Activated CD8-positive, alpha-beta memory T cell treated with anti-CD3 and anti-CD28 coated beads for 24 hours (primary cell): ENCODE measurements at places on chromosomes 12 and 14.
A peak's percentile ranks its signal among the peaks of the same experiment; 100 is the strongest.

DNA sequence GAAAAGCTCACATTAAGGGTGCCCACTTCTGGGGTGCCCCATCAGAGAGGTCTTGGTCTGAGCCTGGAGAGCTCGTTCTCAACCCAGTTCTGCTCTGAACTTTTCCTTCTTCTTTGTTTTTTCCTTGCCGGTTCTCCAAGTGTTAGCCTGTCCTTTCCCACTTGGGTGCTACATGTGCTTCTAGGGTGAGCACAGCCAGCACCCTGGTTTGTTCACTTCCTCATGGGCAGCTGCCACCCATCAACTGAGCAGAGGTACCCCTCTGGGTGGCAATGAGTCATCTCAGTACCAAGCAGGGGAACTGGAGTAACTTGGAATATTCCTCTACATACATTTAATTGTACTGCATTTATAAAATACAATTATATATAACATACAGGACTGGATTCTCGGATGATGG, 3.9 kb upstream of the SYNE3 start:
- no peak for DNase-seq

GRCh38 chr12:125263385-125263784, 198.2 kb downstream of the AACS start:
- DNase-seq: no peak

DNA sequence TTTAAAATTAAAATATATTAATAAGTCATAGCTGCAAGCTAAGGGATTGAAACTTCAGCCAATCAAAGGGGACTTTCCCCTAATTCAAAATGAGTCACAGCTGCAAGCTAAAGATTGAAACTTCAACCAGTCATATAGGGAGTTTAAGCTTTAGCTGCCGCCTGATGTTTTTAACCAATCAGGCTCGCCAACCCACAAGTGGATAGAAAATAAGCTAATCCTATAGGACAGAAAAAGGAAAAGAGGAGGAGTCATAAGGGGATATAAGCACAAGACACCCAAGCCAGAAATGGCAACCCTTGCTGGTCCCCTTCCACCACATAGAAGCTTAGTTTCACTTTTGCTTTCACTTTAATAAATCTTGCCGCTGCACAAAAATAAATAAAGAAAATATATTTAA, 1154.6 kb downstream of the GALC start:
- DNase-seq: no peak

- DNase-seq: no peak
These were observed 215.0 kb upstream of the EEA1 start for GRCh38 chr12:93144109-93144508.

DNA sequence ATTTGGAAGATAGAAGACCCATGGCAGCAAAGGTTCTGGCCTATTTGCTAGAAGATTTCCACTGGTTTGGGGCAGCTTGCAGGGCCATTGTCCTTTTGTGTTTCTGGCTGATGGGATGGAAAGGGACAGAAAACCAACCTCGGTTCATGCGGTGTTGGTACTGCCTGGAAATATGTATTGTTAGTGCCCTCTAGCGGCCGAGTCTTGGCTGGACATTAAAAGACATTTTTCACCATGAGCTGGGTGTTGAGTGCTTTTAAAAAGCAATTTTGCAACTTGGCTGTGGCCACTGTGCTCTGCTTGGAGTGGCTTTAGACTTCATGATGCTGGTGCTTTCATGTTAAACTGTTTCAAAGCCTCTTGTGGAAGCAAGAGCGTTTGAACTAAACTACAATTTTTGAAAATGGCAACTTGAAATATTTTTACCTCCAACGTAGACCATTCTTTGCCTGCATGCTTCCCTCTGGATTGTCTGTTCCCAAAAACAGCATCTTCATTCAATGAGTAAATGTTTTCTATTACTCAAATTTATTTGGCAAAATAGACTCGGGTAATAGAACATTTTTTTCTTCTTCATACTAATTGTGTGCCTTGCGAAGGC, 102.7 kb upstream of the TBX5 start:
- DNase-seq: peak; percentile 77

- no peak for DNase-seq
These were observed 119.1 kb downstream of the ITPR2 start for GRCh38 chr12:26713885-26714383.

DNA sequence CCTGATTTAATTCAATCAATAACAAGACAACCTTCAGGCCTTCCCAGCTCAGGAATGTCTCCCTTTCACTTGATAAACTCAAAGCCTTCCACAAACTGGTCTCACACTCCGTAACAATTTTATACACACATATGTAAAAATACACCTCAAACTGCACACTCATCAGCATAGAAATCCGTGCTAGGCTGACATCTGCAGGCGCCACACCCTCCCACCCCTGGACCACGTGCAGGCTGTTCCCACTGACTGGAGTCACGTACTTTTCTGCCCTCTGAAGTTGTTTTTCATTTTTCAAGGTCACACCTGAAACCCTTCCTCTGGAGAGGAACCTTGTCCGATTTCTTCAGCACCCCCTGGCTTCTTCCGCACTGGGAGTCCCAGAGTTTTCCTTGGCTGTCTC, 27.6 kb downstream of the FBXO21 start:
- DNase-seq: no peak

DNA sequence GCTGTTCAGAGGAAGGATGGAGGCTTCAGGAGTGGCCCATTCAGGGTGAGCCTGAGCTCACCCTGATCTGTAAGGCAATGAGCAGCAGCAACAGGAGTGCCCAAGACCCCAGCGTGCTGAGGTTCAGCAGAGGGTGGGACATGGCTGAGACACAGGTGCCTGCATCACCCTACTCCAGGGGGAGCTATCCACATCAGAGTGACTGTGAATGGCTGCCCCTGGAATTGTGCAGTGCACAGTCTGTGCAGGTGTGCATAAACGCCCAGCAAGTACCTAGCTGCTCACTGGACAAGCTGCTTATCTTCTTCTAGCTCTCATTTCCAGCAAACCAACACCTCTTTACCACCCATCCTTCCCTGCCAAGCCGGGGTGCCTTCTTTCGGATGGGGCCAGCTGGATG, 140.6 kb upstream of the PRMT8 start:
- DNase-seq: no peak

DNA sequence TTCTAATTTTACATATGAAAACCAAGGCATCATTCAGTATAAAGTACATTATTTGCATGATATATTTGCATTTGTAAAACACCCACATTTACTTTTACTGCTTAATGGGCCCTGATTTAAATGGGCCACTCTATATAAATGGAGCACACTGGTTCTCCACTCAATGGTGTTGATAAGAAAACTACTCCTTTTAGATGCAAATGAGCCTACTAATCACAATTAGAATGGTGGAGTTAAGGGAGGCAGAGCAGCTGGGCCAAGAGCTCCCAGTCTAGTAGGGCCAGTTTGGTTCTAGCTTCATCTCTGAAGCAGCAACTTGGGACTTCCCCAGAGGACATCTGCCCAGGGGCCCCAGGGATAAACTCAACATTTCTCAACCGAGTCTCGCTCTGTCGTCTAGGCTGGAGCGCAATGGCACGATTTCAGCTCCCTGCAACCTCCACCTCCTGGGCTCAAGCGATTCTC, 120.7 kb downstream of the FOXN3 start:
- DNase-seq: no peak

GRCh38 chr12:74365178-74365964, 172.3 kb upstream of the ATXN7L3B start:
- DNase-seq: no peak

GRCh38 chr12:20695232-20695631, at the start of gene SLCO1C1:
SLCO1C1 (plus strand) TSS chr12:20695332; CDS start chr12:20699577, 4,245 bp downstream.
- no peak for DNase-seq

- DNase-seq: peak; percentile 95
These were observed 20.2 kb downstream of the KRT8 start for GRCh38 chr12:52884526-52885293.

DNA sequence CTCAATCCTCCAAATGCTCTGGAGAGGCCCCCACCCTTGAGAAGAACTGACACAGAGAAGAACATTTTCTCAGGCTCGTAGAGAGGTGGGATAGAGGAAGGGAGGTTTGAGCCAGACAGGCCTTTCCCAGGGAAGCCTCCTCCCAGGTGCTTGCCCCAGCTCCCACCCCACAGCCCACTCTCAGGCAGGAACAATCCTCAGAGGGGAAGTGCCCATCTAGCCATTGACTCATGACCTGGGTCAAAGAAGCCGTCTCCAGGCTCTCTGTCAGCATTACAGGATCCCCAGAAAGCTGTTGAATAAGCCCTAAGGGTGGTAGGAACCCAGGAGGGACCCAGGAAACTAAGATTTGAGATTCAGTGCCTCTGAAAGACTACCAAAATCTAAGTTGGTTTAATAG, 3.8 kb downstream of the AQP6 start:
- DNase-seq: no peak

- DNase-seq: no peak
These were observed 220.3 kb upstream of the FKBP4 start for GRCh38 chr12:2574355-2574935.

DNA sequence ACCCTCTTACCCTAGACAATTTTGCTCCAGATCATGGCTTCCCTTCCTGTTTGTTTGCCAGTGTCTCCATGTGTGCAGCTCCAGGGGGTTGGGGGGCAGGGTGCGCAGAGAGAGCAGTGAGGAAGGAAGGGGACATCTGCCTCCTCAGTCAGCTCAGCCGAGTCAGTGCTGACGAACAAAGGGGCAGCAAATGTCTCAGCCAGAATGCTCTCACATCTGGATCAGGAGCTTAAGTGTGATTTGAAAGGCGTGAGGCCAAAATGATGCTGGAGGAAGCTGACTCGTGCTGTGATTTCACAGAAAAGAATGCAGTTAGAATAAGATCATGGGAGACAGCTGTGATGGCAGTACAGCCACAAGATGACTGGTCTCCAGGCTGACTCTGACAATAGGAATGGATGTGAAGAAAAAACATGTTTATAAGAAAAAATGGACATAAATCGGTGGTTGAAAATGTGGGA, 27.1 kb upstream of the CDK17 start:
- DNase-seq: no peak

- DNase-seq: no peak
These were observed 15.2 kb upstream of the MYL2 start for GRCh38 chr12:110935588-110935987.

GRCh38 chr14:56120091-56120691, 2.0 kb downstream of the PELI2 start:
- DNase-seq: no peak

DNA sequence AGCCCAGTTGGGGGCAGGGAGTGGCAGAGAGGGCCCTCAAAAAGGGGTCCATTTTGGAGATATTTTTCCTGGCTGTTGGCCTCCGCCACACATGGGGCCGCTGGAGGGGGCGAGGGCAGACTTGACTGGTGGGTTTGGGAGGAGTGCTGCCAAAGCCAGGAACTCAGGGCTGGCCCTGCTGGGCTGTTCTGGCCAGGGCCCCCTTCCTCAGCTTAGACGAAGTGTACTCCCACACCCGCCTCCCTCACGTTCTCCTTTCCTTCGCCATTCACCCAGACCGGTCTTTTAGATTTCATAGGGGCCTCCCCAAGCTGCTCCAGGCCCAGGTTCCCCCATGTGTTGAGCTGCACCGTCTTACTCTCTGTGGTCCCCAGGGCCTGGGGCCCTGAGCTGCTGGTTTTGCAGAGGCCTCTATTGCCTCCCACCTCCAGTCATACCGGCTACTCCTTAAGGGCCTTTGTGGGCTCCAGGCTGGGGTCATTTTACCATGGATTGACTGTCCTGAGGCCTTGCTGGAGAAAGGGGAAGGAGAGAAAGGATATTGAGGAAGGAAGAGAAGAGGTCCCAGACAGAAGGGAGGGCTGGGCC, 1.3 kb downstream of the KRT7 start:
- DNase-seq: no peak

DNA sequence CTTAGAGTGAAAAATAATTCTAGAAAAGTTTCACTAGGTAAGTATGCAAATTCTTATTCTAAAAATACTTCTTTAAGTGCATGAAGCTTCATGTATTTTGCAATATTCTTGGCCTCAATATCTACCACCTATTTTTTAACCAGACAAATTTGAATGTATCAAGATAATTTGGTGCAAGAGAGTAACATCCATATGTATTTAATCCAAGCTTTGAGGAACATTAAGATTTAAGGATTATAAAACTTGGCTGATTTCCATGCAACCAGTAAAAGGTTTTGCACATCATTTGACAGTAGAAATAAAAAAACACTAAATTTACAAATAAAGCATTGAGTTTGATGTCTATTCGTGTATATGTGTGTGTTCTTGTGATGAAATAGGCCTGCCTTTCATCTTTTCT, 7.7 kb downstream of the LUM start:
- DNase-seq: no peak

- peak; percentile 28 for DNase-seq
These were observed 172.9 kb downstream of the ZFP36L1 start for GRCh38 chr14:68619790-68620574.

DNA sequence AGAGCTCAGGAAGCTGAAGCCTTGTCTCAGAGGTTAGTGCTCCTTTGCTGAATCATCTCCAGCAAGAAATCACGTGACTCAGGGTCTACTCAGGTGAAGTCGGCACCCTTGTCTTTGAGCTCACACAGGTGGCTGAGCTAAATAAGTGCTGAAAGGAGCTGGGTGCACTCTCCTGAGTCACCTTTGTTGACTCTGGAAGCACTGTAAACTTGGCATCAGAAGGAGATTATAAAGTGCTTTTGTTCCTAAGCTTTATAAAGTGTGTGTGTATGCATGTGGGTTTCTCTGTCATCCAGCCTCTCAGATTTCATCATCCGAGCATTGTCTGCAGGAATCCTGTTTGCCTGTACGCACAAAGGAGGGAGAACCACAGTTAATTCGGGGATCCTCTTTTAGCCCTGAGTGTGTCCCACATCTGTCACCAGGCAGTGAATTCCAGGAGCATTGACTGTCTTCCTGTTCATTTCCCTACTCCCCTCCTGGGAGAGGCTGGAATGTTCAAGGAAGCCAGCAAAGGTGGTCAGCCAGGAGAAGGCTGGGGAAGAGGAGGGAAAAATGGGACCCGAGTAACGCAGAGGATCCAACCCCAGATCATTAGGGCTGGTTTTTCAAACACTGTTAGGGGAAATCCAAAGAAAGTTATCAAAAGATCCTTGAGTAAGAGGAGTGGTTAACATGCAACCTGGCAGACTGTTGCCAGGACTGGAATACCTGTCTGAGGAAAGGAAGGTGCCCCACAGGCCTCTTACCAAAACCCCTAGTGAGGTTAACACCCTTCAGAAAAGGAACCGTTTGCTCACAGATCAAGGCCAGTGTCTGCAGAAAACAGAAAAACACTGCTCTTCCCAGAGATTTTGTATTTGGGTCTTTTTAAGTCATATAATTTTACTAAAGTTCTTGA, 157.5 kb upstream of the HIF1A start:
- DNase-seq: no peak

GRCh38 chr12:4435537-4435936, 10.1 kb downstream of the FGF6 start:
- no peak for DNase-seq

GRCh38 chr14:58171090-58171489, 19.1 kb upstream of the ARMH4 start:
- DNase-seq: no peak

GRCh38 chr12:130947028-130947613, 6.6 kb upstream of the ADGRD1 start:
- no peak for DNase-seq

DNA sequence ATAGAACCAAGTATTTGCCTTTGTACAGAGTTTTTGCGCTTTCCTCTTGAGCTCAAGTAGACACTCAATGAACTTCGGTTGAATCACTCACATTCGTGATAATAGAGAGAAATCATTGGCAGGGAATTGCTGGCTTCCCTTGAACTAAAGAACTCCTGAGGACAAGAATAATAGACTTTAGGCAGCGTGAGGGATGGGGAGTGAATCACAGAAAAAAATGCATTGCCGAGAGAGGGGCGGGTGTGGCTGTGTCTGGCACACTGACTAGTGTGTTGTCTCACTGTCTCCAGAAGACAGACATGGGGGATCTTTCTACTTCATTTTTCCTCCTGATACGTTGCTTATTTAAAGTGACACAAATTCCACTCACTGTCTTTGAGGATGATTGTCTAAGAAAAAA, 805.2 kb downstream of the BCL11B start:
- DNase-seq: no peak

GRCh38 chr12:132488127-132489077, 1.5 kb upstream of the FBRSL1 start:
- DNase-seq: no peak
